CD4-positive, alpha-beta T cell treated with Interleukin-4 for 1 hour (primary cell): ENCODE measurements at places on chromosomes 6 and 20.
A peak's percentile ranks its signal among the peaks of the same experiment; 100 is the strongest.

DNA sequence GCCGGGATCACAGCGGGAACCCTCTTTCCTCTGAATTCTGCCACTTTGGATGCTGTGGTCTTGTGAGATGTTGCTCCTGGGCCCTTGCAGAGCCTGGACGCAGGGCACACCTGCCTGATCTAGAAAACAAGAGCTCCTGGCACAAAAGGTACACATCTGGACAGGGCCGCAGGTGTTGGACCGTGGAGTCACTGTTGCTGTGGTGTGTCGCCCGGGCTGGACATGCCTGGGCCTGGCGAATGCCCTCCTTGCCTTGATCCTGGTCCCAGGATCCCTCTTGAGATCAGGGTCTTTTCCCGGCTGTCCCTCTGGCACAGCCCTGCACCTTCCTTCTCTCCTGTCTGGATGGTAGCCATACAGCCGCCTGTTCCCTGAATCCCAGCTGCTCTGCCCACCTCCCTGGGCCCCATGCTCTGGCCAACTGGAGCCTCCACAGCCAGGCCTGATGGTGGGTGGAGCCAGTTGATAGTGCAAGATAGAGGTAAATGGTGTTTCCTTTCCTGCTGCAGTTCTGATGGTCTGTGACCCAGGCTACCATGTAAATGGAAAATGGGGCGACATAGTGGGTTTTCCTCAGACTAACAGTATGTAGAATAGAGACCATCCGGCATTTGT lies 5.0 kb downstream of the FOXP4 start:
- DNase-seq: no peak

GRCh38 chr20:5181958-5182357 lies 55.1 kb downstream of the CDS2 start:
- DNase-seq: no peak

DNA sequence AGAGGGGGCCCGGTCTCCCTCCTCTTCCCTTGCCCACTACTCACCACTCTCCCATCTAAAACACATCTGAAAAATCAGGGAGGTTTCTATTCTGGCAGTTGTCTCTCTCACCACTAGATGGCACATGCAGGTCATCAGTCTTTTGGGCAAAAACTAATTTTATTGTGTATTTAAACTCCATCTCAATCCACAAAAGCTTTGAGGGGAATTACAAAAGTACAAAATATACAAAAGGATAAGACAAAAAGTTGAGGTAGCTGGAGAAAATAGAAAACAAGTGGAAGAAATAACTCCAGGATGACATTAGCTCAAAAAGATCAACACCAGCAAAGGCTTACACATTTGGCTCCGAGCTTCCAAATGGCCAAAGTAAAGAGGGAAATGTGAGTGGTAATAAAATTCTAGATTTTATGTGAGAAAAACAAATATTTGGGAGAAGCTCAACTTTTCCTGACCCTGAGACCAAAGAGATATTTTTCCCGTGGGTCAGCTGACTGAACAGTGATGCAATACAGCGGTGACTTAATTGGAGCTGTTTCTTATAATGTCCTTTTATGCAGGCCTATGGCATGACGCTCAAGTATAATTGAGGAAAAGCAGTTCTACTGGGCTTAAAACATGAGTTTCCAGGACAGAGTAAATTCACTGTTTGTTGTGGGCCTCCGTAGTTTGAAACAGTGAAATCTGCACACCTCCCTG lies 79.8 kb upstream of the CHD6 start:
- peak; percentile 51 for DNase-seq

DNA sequence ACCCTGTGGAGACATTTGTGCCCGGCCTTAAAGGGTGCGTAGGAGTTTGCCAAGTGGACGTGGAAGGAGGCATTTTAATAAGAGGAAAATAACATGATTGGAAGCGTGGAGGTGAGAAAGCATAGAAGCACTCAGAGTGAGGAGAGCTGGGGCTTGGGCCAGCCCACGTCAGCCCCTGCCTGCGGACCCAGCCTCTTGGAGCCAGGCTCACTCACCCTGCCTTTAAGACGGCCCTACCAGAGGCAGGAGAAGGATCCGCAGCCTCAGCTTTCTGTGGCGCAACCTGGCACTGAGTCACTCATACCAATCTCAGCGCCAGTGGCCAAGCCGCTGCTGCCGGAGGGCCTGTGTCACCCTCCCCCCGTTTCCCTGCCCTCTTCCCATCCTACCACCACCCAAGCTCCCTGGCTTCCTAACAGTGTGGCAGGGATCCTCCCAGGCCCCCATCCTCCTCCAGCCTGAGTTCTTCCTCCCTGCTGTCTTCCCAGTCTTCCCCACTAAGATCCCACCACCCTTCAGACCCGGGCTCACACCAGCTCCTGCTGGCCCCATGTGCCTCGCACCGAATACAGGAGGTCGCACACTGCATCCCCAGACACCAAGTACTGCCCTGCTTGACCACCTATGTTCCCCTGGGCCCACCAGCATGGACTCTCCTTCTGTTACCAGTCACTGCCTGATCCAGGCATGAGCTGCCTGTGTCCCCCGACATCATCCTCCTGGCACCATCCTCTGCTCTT lies 285.2 kb downstream of the UST start:
- DNase-seq: no peak

DNA sequence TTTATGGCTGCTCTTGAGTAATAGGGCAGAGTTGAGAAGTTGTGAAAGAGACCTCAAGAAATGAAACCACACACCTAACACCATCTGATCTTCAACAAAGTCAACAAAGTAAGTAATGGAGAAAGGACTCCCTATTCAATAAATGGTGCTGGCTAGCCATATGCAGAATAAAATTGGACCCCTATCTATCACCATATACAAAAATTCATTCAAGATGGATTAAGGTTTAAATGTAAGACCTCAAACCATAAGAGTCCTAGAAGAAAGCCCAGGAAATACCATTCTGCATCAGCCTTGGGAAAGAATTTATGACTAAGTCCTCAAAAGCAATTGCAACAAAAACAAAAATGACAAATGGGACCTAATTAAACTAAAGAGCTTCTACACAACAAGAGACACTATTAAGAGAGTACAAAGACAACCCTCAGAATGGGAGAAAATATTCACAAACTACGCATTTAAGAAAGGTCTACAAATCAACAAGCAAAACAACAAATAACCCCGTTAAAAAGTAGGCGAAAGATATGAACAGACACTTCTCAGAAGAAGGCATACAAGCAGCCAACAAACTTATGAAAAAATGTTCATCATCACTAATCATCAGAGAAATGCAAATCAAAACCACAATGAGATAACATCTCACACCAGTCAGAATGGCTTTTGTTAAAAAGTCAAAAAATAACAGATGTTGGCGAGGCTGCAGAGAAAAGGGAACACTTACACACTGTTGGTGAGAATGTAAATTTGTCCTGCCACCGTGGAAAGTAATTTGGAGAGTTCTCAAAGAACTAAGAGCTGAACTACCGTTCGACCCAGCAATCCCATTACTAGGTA lies 4.0 kb downstream of the MAP3K5 start:
- DNase-seq: peak; percentile 79

DNA sequence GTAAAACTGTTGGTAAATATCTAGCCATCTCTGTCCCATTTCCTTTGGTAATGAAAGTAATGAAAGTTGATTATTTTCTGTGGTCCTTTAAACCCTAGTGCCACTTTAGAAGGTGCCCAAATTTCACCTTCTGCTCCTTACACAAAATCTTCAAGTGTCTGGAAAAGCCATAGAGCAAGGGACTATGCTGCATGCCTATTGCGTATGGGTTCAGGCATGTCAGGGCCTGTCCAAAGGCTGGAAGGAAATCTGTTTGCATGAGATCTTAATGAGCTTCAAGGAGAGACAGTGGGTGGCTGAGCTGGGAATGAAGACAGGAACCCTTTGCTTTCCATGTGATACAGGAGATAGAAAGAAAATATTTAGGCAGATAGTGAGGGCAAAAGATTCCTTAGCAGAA lies 66.6 kb upstream of the CCN6 start:
- no peak for DNase-seq
